ENCODE measurements at places on chromosomes 16 and 17.

GRCh38 chr17:82678265-82678891 is 20.1 kb downstream of the RAB40B start:
- no peak for DNase-seq

GRCh38 chr17:44541884-44542581 is 15.3 kb upstream of the FZD2 start:
- no peak for DNase-seq

DNA sequence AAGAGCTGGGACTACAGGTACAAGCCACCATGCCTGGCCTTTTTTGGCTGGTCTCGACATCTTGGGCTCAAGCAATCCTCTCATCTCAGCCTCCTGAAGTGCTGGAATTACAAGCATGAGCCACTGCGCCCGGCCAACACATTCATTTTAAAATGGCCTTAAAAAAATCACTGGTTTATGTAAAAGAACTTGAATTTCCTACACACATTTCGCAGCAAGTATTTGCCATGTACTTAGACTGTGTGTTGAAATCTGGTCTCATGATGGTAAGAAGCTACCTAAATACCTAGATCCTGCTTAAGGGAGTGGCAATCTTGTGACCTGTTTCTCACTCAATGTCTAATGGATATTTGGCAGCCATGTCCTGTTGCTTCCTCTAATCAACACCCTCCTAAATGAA is 8.5 kb upstream of the CYTH1 start:
- DNase-seq, result no peak

DNA sequence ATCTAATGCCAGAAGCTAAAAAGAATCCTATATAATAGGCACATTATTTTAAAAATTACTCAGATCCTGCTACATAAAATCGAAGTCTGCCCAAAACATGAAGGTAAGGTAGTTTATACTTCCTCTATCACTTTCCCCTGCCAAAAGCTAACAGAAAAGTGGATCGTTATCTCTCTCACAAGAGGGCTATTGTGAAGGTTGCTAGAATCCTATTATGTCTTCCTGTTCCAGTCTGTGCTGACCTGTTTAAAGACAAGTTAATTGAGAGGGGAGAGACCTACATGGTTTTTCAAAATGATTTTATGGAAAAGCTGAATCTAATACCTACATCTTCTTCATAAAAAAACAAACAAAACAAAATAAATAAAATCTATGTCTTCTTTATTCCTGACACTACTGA is 1410.9 kb upstream of the CDH8 start:
- no peak for DNase-seq

- DNase-seq, result peak; percentile 28
Observed at GRCh38 chr17:38333635-38334295, 10.0 kb downstream of the GPR179 start.

- DNase-seq, result no peak
Observed at GRCh38 chr17:48504953-48505352, 25.9 kb downstream of the HOXB1 start.

DNA sequence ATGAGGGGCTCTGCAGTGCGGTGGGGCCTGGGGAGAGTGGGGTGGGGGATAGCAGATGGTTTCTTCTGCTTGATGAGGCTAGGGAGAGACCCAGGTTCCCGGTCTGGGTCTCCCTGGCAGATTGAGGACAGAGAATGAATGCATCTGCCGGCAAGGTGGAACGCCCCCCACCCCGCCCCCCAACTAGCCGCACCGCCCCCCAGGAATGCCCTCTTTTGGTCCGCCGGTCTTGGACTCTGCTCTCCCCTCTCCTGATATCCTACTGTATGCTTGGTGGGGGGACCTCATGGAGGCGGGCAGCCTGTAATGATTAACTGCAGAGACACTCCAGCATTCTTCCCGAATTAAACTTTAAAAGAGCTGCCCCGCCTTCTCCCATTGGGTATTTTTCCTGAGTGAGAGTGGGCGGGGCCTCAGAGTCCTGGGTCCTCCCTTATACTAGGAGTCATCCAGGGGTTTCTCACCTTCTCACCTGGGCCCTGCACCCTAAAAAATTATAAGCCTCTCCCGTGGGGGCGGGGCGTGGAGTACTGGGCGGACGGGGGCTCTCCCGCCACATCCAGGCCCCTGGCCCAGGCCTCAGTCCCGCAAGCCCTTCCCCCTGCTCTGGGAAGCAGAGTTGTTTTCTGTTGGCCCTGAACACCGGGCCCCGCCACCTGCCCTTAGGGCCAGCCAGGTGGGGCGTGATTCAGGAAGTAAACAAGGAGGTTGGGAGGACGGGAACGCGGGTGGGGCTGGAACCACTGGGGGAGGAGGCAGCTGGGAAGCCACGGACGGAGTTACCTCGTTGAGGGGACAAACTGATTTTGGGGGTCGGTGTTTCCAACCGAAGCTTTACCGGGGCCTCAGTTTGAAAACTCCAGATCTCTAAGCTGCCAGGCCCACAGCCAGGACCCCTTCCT is 1.5 kb downstream of the GRB7 start:
- DNase-seq, result no peak

- DNase-seq, result peak; percentile 11
Observed at GRCh38 chr16:74667255-74667700, 601 bp upstream of the RFWD3 start.

DNA sequence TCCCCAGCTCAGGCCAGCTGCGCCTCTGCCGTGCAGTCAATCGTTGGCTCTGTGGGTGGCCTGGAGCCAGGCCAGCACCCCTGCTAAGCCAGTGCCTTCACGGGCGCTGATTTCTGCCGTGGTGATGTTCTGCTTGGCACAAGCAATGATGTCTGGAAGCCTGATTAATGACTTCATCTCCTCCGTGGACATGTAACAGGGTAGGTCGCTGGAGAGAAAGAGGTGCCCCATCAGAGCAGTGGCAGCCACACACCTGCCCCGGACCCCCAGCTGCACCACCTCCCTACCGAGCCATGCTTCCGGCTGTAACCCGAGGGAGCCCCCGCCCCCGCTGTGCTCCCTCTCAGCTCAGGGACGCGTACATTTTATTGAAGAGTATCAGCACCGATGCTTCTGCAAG is 1.9 kb downstream of the ARL16 start:
- no peak for DNase-seq

DNA sequence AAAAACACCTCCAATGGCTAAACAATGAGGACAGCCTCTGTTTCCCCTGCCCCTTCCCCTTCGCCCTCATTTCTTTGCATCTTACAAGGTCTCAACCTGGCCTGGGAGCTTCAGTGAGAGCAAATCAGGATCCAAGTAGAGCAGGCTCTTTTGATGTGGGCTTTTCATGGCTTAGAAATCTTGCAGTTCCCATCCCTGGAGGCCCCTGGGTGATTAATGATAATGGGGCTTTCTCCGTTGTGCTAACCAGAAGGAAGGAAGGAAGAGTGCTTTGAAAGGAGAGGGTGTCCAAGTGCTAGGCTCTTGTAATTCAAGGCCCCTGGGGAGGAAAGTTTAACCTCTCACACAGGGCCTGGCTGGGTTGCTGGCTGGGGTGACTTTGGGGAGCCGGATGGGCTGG is 18.5 kb upstream of the IRX3 start:
- no peak for DNase-seq

DNA sequence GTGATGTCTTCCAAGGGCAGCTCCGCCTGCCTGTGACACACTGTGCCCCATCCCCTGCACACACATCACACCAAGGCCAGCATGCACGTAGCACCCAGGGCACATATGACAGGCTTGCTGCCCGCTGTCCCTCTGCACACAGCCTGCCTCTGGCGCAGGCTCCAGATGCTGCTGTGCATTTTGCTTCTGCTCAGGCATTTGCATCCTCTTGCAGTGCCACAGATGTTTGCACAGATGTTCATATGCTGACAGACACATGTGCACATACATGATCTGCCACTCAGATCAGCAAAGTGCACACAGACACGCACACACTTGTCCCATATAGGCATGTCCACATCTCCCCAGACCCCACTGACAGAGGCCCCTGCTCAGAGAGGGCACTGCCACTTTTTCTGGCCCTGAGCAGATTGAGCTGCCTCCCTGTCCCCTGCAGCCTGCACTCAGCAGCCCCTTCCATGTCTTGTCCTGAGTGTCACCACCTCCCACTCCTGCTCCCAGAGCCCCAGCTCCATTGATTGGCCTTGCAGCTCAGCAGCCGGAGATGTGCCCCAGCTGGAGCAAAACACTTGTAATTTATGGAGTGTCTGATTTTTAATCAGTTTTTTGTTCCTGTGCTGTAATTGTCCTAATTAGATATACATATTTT is 115.1 kb upstream of the RPL38 start:
- no peak for DNase-seq

- DNase-seq, result no peak
Observed at GRCh38 chr17:74592087-74592990, at the start of gene CD300LD. Gene CD300LD (minus strand): TSS chr17:74592283. CDS start chr17:74592202, 81 bp downstream.

- no peak for DNase-seq
Observed at GRCh38 chr16:9183682-9184353, 92.4 kb downstream of the HAPSTR1 start.

- DNase-seq, result no peak
Observed at GRCh38 chr16:55809851-55810250, 23.0 kb downstream of the CES1 start.

GRCh38 chr17:4514206-4514605 is 15.5 kb downstream of the SPNS2 start:
- DNase-seq, result no peak

GRCh38 chr17:68089881-68090280 is 54.3 kb downstream of the KPNA2 start:
- DNase-seq, result peak; percentile 95

DNA sequence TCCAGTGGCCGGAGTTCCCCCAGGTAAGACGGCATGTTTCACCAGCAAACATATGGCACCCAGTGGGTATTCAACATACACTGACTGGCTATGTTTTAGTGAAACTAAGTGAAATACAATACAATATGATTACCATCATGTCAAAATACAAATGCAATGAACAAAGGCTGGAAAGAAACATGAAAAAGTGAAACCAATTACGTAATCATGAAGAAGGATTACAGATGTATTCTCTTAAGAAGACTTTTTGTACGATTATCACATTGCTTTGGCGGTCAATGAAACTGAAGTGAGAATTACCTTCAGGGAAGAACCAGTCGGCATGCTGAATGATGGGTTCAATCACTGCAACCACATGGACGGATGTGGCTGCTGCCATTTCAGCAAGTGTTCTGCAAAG is 71.7 kb downstream of the ARHGAP17 start:
- no peak for DNase-seq

DNA sequence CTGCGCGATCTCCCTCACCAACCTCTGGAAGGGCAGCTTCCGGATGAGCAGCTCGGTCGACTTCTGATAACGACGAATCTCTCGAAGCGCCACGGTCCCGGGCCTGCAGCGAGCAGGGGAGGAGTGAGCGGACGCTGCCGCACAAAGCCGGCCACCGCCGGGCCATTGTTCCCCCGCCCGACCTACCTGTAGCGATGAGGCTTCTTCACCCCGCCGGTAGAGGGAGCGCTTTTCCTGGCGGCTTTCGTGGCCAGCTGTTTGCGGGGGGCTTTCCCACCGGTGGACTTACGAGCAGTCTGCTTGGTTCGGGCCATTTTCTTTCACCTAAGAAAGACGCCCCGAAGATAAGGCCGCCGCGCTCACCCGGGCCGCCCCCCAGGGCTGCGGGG is 5.8 kb upstream of the UNK start:
- DNase-seq, result no peak

DNA sequence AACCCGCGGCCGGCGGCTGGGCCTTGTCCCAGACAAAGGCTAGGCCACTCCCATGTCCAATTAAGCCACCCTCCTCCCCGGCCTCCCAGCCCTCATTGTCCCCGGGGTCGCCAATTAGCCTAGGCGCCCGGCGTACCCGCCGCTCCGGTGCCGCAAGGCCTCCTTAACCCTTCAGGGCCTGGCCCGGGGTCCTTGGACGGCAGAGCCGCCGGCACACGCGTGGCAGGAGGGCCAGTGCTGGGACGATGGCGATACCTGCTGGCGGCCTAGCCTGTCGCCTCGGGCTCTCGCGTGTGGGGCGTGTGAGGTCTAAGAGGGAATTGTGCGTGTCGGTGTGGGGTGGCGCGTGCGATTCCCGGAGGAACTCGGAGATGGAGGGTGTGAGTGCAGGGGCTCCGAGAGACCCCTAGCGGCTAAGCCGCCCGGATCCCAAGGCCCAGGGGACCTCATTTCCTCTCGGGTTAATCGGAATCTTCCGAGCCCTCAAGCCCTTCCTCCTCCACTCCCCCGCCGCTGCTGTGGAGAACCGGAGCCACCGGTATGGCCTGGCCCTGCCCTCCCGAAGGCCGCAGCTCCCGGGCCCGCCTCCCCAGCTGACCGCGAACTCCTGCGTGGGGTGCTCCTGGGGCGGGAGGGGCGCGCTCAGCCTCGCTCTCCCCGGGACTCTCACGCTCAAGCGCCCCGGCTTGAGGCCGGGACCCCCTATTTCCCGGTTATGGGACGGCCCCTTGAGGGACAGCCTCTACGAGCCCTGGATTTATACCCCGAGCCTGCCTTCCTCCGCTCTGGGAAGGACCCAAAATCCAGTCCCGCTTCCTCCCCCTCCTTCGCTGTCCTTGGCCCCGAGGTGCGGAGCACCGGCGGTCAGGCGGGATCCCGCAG is 11.9 kb downstream of the TBX2 start:
- DNase-seq, result no peak

- no peak for DNase-seq
Observed at GRCh38 chr16:87790292-87791100, 24.7 kb upstream of the KLHDC4 start.

DNA sequence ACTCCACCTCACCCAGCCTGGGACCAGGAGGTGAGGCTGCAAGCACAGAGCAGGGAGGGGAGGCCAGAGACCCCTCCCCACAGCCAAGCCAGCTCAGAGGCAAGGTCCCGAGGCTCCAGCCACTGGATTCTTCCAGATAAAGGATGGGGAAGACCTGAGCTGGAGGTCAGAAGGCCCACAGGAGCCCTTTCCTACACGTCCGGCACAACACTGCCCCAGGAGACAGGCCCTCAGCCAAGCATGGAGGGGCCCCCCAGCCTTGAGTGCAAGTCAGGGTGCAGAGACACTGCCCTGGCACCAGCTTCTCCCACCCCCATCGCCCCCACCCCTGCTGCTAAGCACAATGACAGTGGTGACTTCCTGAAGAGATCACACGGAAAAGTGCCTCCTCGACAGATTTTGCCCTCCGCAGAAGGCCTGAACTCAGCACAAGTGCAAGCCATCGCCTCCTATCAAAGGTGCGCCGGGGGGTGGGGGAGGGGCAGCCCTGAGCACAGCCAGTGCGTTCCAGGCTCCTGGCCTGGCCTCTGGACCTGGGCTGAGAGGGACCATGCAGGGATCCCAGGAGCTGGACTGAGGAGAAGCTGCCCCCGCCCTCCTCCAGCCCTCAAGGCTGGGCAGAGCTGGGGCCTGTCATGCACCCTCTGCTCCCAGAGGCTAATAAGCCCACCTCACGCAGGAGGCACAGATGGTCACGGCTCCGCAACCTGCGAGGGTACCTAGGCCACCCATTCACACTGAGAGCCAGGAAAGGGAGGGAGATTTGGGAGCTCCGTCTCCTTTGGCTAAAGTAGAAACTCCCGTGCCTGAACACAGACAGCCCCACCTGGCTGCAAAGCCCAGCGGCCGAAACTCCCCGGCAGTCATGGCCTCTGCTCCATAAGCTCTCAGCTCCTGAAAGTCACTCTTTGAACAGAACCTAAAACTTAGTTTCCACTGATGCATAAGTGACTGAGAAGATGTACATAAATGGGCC is 2.7 kb downstream of the MAFG start:
- no peak for DNase-seq
